ENCODE measurements at places on chromosomes 7 and 10.

GRCh38 chr10:96619796-96620773 is 33.3 kb upstream of the TM9SF3 start:
- no peak for DNase-seq

DNA sequence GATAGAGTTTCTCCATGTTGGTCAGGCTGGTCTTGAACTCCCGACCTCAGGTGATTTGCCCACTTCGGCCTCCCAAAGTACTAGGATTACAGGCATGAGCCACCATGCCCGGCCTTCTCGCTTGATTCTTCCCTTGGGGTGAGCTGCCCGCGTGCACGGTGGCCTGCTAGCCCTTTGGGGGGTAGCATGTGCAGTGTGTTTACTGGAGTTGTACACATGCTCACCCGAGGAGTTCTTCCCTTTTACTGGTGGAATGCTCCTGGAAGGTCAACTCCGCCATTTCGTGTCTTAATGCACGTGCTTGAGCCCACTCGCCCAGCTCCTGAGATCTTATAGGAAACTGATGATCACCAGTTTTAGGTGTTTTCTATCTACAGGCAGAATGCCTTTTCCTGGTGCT is 17.0 kb upstream of the ADAMTS14 start:
- no peak for DNase-seq

- DNase-seq = no peak
Observed at GRCh38 chr10:562142-562541, 127.3 kb downstream of the DIP2C start.

DNA sequence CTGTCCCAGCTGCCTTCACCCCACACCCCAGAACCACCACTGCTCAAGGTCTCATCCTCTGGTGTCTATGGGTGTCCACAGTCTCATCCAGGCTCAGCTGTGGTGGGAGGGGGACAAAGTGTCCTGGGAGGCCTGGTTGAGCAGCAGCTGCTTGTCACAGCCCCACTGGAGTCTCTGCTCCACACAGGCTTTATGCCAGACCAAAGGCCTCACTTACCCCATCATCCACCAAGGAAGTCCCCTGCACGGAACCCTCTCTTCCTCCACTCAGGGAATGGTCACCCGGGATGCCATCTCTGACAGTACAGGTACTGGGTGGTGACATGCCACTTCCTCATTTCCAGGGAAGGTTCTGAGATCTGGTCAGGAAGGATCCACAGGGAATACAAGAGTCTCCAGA is 925.4 kb upstream of the ZNF722 start:
- no peak for DNase-seq

DNA sequence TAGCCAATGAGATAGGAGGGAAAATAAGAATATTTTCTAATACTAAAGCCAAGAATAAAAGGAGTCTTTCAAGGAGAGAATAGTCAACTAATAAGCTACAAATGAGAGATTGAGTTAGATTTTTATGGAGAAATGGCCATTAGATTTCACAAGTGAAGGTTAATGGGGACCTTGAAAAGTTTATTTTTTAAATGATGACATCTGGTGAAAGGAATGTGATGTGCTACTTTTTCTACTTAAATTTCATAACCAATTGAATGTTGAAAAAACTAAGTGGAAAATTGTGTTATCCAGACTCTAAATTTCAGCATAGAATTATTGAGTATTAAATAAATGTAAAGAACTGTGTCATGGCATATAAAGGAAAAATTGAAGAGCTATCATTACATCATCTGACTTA is 125.7 kb downstream of the TSPAN12 start:
- no peak for DNase-seq

GRCh38 chr10:122149561-122150505 is 121.3 kb upstream of the BTBD16 start:
- DNase-seq = no peak

- DNase-seq = no peak
Observed at GRCh38 chr10:84188815-84189214, 5.5 kb upstream of the CDHR1 start.
